ENCODE measurements at places on chromosomes 2 and 18.
A peak's percentile ranks its signal among the peaks of the same experiment; 100 is the strongest.

- no peak for DNase-seq
Measured at GRCh38 chr2:1638281-1638860, 105.9 kb downstream of the PXDN start.

GRCh38 chr2:135664623-135665068, 77.0 kb upstream of the UBXN4 start:
- DNase-seq = no peak

DNA sequence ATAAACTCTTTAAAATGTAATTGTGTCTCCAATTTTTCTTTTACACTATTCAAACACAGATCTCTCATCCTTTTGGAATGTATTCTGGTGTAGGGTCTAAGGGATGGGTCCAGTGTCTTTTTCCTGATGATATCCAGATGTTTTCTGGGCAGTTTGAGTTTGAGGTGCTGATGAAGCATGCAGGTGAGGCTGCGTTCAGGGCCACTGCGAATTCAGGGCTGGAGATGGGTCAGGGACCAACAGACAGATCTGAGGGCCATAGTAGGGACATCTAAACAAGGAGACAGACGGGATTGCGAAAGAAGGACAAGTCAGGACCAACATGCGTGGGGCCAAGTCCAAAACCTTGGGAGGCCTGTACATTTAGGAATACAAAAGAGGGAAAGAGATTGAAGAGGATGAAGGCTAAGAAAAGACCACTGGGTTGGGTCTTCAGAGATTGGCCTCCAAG, 70.2 kb downstream of the ACAA2 start:
- no peak for DNase-seq

GRCh38 chr2:43075054-43075593, 151.3 kb downstream of the ZFP36L2 start:
- no peak for DNase-seq

GRCh38 chr2:44441200-44441599, 79.5 kb downstream of the CAMKMT start:
- no peak for DNase-seq

GRCh38 chr2:208466920-208467298, 60.3 kb downstream of the PTH2R start:
- no peak for DNase-seq

DNA sequence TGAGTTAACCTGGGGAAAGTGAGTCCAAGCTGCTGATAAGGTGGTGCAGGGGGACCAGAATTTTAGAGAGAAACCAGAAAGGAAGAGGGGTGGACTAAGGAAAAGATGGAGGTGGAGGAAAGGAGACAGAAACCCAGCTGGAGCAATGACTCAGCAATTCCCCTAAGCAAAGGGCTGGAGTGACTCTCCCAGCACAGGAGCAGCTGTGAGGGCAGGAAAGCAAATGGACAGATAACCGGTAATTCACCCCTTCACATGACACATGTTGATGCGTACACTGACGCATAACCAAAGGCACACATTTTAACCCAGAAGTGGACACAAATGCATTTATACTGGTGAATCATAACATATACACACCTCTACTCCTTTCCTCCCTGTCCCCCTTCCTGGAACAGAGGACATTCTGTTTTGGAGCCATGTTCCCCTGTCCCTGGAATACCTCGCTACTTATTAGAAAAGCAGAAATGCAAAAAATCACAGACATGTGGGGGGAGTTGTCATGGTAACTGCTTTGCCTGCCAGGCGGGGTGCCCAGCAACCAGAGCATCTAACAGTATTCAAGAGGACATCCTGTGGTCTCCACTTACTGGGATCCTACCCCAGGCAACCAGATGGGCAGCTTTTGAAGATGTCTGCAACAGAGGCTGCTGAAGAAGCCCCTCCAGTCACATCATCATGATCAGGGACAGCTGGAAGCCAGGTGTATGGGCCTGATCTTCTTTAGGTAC, 4.7 kb downstream of the CDK5R2 start:
- no peak for DNase-seq

- DNase-seq = no peak
Measured at GRCh38 chr2:99836690-99837605, 305.4 kb downstream of the AFF3 start.

- no peak for DNase-seq
Measured at GRCh38 chr2:204127238-204127637, 190.7 kb downstream of the ICOS start.

DNA sequence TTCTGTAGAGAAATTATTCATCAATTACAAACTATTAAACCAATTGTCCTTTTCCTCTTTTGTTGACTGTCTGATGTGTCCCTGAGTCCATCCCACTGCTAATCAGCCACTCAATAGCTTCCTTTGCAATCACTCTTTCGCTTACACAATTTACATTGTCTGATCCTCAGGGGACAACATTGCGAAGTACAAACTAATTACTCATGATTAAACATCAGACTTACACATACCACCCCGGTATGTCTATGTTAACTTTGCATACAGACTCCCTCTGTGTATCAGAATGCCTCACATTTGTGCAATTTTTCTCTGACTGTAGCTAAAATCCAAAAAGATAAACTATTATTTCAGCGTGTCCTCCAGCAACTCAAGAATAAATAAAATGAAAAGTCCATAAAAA, 264.4 kb upstream of the REV1 start:
- no peak for DNase-seq

DNA sequence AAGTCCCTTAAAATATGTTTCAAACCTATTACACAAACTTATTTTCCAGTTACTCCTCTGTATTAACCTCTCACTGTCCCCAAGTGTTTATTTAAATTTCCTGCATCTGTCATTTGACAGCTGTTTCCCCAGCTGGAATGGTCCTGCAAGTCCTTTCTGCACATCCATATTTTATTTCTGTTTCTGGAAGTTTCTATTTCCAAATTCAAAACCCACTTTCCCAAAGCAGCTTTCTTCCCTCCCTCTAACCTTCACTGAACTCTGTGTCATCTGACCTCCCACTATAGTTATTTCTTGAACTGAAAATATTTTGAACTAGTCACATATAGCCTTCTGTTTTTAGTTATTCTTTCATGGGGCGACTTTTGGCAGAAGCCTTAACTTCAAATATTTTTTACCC, 459.4 kb upstream of the MC4R start:
- no peak for DNase-seq

- no peak for DNase-seq
Measured at GRCh38 chr2:162833345-162833744, 5.2 kb downstream of the KCNH7 start.

GRCh38 chr2:72081451-72081850, 66.2 kb downstream of the CYP26B1 start:
- DNase-seq = no peak

GRCh38 chr2:1791685-1792435, 47.5 kb upstream of the PXDN start:
- no peak for DNase-seq

GRCh38 chr2:6237039-6237660, 545.0 kb downstream of the SOX11 start:
- no peak for DNase-seq

GRCh38 chr2:32135409-32135808, 30.3 kb upstream of the SLC30A6 start:
- DNase-seq = no peak

- peak; percentile 18 for DNase-seq
Measured at GRCh38 chr2:104944495-104944894, 90.6 kb downstream of the POU3F3 start.

GRCh38 chr2:95260028-95261023, 13.9 kb upstream of the PROM2 start:
- DNase-seq = no peak

- DNase-seq = no peak
Measured at GRCh38 chr2:176852667-176853066, 359.9 kb upstream of the HNRNPA3 start.

- DNase-seq = no peak
Measured at GRCh38 chr2:36170805-36171204, 184.8 kb upstream of the CRIM1 start.

DNA sequence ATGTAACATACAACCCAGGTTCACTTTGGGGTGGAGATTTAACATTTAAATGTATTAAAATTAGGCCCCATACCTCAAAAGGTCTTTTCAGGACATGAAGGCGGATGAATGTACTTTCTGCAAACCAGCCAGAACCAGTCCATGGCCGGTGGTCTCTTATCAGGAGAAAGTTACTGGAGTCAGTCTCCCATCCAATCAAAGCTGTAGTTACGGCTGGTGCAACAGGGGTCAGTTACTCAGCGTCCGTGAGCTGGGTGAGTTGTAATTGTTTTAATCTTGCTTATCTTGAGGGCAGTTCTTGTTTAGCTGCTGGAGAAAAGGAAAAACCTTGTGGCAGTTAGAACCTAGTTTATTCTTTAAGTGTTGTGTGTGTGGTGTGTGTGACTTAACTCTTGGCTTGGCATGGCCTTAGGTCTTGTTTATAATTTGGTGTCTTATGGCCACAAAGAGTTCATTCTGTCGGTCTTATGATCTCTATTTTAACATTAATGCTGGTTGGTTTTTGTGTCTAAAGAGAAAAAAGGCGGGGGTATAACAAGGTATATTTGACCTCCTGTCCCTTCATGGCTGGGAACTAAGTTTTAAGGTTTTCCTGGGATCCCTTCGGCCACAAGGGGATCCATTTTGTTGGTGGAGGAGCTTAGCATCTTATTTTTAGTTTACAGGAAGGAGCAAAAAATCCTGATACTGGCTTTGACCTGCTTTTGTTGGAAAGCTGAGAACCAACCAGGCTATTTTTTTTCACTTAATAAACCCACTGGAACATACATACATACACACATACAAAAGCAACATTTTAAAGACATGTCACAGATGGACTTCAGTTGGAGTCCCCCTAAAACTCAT, 143.5 kb upstream of the NCK2 start:
- DNase-seq = no peak

GRCh38 chr18:58640891-58641610, 12.2 kb upstream of the ALPK2 start:
- no peak for DNase-seq

DNA sequence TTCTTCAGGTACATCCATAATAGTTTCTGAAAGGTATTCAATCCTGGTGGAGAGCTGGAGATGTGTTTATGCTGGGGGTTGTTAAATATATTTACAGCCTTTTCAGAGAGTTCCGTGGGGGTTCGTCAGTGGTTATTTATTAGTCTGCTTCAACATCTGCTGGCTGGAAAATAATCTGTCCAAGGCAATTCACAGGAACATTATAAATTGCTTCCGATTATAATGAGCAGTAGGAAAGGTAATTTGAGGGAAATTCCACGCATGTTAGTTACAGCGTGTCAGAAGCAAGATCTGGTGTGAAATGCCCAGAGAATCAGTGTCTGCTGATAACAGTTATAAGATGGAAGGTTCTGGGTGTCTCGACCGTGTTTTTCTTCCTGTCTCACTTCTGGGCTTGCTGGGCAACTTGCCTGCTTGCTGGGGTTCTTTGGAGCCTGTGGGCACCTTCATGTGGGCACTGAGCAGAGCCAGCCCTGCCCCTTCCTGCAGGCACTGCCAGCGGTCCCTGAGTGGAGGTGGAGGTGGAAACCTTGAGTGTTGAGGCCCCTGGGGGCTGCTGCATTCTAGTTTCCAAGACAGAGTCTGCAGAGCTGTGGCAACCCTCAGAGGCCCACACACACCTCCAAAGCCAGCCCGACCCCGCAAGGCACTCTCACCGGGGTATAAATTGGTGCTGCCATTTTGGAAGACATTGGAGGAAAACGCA, 185.7 kb downstream of the FAM210A start:
- no peak for DNase-seq

DNA sequence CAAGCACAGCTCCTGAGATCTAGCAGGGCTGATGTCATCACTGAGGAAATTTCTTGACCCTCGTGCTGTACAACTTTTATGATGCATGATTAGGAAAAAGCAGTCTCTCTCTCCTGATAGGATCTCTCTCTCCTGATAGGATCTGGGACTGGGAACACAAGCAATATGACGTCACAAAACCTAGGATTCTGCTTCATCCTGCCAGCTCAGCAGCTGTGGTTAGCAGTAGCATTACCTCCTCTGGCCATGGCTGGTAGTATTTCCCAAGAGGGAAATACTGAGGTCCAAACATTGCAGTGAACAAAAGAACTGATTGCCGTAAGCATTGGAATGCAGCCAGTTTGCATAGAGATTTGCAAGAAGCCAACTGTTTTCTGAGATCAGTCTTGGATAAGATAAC, 521.2 kb upstream of the POU3F3 start:
- no peak for DNase-seq

DNA sequence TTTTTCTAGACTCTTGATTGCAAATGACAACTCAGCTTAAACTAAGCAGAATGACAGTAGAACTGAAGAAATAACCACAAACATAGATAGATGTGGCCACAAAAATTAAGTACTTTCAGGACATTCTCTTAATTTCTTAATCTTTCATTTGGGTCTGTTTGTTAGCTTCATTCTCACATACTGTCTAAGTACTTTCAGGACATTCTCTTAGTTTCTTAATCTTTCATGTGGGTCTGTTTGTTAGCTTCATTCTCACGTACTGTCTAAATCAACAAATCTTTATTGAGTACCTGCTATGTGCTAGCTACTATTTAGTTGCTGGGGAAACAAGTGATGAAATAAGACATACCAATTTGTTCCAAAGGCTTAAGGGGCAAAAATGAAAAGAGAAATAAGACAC, 35.1 kb downstream of the FAM117B start:
- no peak for DNase-seq

DNA sequence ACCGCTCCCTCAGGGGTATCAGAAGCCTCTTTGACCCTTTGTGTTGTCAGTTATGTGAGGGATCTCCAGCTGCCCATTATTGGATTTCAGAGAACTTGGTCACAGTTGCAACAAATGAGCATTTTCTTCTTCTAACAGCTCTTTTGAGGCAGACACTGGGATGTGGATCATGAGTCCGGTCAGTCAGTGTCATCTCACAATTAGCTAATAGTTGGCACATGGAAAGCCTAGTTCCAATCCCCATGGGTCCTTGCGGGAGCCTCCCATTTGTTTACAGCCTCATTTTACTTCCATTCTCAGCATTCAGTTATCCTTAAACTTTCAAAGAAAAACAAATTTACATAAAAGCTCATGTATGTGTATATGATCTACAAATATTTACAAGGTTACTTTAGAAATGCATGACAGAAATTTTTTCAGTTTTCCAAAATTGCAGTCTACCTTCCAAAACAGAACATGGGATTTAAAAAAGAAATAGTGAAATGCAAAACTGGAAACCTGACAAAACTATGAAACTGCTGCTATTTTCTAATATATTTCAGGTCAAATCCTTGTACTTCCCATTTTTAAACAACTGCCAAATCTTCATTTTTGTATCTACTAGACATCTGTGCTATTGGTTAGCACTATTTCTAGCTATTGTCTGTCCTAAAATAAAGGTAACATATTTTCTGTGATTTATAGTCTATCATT, 547.1 kb upstream of the ZEB2 start:
- DNase-seq = no peak

GRCh38 chr2:71689968-71690834, 236.8 kb downstream of the DYSF start:
- DNase-seq = no peak

- peak; percentile 43 for DNase-seq
Measured at GRCh38 chr2:86623043-86623493, 597 bp downstream of the RNF103 start.

DNA sequence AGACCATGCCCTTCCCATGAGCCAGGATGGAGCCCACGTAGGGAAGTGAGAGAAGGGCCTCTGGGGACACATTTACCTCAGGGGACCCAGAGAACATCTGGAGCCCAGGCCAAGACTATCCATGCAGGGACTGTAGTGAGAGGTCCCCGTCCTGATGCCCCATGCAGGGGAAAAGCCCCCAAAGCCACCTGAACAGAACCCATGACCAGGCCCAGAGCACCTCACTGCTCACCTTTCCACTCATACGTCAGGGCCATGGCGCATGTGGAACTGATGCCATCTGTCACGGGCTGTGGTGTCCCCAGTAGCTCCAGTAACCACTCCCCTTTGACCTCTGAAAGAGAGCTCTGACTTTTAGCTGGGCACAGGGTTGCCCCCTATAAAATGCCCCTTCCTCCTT, 106.5 kb upstream of the TEX51 start:
- no peak for DNase-seq

Measured in neural crest cell (in vitro differentiated cells).